ENCODE measurements at places on chromosomes 12 and 14.

DNA sequence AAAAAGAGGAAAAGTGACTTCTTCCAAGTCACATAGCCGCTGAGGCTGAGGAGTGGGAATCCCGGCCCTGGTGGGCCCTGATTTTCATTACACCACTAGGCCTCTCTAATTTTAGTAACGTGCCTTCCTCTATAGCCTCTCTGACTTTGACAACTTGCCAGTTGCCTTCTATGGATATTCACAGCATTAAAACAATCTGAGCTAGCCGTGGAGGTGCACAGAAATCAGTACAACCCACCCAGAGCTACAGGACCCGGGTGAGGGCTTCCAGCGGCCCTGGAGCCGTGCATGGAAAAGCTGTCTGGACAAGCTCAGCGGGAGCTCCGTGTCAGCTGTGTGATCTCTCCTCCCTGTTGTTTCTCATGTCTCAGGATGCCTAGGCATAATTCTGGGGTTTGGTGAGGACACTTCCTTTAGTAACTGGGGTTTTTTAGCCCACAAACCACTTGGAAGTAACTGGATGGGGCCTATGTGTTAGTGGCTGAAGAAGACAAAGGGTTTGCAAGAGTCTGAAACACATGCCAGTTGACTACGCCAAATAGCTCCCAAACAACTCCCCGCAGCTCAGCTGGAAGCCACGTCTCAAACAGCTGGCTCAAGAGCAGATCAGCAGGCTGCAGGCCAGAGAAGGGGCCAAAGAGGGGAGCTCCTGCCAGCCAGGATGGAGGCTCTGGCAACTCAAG, 53.0 kb downstream of the SSH1 start:
- no peak for DNase-seq

DNA sequence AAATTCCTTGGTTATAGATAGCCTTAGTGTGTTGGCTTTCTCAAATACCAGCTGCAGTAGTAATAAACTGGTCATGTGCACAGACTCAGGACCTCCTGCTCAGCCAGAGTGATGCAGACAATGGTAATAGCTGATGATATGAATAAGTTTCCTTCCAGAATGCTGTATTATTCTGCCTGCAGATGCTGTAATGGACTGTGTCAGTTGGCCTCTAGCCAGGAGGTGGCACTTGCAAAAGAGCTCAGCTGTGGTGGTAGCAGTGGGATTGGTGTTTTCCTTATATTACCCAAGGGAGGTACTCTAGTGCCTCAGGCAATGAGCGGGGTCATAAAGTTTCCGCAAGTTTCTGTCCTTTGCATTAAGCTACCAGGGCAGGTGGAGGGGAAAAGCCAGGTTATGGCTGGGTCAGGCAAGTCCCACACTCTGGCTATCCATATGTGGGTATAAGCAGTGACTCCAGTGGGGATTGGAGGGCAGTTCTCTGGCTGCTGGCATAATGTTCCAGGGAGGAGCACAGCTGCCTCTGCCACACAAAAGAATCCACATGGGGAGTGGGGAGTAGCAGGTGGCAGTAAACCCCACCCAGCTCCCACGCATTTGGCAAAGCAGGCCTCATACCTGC, 14.0 kb upstream of the MUCL1 start:
- DNase-seq = no peak

- no peak for DNase-seq
Measured at GRCh38 chr12:76556368-76556767, 3.2 kb downstream of the OSBPL8 start.

- no peak for DNase-seq
Measured at GRCh38 chr14:104687601-104688504, 1.6 kb upstream of the INF2 start.

DNA sequence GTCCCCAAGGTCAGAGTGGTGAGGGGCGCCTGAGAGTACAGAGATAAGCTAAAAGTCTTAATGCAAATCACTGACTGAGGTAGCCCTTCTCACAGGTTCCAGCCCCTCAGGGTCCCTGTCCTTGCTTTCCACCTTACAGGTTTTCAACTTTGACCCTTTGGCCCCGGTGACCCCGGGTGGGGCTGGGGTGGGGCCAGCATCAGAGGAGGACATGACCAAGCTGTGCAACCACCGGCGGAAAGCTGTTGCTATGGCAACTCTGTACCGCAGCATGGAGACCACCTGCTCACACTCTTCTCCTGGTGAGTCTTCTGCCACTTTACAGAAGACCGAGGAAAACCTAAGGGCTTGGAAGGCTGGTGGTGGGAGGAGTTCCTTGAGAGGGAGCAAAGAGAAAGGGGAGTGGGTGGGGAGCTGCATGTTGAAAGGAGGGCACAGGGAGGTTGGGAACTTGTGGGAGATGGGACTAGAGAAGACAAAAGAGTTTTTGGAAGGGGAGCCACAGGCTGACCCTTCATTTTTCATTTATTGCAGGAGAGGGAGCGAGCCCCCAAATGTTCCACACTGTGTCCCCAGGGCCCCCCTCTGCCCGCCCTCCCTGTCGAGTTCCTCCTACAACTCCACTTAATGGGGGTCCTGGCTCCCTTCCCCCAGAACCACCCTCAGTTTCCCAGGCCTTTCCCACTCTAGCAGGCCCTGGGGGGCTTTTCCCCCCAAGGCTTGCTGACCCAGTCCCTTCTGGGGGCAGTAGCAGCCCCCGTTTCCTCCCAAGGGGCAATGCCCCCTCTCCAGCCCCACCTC, 2.4 kb downstream of the MBD6 start:
- no peak for DNase-seq

DNA sequence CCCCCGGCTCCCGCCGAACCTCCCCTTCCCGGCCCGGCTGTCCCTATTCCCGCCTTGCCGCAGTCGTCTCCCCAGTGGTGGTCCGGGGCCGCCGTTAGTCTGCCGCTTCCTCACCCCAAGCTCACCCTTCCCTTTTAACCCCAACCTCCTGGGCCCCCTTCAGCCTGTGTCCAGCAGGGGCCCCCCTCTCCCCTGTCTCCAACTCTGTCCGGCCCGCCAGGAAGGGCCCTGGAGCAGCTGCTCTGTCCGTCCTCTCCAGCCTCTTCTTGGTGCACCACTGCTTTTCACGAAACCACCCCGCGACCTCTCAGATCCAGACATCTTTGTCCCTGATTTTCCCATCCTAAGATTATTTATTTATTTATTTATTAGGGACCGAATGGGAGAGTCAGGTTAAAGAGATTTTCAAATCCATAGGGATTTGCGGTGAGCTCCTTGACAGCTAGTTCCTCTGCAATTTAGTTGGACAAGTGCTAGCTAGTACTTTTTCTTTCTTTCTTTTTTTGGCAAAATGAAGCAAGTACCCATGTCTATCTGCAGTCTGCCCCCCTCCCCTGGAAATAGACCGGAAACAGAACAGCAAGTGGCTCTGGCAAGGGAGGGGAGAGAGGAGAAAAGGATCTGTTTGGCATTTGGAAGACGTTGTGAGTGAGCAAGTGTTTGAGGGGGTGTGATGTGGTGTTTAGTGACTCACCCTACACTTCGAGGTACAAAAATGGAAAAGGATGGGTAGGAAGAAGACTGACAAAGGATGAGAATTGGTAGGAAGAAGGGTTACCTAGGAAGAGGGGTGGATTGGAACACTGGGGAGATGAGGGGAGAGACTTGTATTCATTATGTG, 632 bp downstream of the UBR7 start:
- no peak for DNase-seq

- DNase-seq = no peak
Measured at GRCh38 chr14:26984311-26985177, 386.7 kb upstream of the NOVA1 start.

DNA sequence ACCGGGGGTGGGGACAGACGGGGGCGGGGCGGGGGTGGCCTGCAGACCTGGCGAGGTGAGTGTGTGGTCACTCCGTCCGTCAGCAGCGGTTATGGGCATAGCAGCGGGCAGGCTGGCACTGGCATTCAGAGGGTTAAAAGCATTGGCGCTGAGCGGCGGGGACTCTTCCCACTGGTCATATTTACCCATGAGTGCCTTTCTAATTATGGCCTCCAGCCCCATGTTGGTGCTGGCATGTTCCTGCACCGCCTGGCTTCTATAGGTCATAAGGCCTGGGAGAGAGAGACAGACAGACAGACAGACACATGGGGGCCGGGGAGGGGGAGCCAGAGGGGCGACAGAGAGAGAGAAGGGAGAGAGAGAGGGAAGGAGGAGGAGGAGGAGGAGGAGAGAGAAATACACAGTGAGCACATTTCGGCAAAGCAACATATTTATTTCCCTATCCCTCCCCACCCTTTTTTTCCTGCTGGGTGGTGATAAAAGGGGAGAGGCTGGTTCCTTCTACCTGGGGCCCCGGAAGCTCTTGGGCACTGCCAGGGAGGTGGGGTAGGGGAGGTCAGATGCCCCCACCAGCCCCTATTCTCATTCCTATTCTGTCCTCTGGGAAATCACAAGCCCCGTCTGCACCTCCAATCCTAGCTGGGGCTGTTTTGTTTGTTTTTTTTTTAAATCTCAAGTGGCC, 32.6 kb downstream of the RFLNA start:
- DNase-seq = no peak

- DNase-seq = no peak
Measured at GRCh38 chr14:81890020-81890419, 356.4 kb upstream of the SEL1L start.

DNA sequence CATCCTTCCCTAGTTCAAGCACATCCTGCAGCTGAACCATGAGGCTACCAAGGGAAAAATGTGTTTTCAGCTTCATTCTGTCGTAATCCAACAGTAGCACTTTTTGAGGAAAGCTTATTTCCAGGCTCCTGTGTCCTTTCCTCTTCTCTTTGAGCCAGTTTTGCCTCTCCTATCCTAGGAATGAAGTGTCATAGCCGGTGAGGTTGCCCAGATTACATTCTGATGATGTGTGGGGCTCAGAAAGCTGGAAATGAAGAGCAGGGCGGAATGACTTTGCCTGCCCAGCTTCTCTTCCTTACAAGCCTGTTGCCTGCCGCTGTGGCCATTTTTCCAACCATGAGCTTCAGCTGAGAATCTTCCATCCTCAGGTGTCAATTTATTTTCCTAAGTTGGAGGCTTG, 381.8 kb downstream of the NUAK1 start:
- no peak for DNase-seq

GRCh38 chr14:75697386-75697785, 36.3 kb downstream of the TTLL5 start:
- no peak for DNase-seq

- DNase-seq = no peak
Measured at GRCh38 chr14:70000601-70001000, 121.4 kb downstream of the SMOC1 start.

DNA sequence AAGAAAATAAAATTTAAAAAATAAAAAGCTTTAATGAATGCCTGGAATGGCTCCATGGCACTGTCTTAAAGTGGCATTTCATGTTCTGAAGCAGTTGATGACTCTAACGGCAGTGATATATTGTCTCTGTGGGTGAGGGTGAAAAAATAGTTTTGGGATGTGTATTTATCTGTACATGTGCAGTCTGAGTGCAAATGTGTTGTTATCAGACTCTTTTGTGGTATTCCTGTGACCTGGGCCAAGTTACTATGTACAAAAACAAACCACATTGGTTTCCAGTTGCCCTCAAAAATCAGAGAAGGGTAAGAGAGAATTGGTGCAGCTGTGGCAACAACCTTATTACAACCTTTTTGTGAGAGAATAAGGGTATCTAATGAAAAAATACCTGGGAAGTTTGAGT, 81.7 kb upstream of the CCDC91 start:
- DNase-seq = no peak

DNA sequence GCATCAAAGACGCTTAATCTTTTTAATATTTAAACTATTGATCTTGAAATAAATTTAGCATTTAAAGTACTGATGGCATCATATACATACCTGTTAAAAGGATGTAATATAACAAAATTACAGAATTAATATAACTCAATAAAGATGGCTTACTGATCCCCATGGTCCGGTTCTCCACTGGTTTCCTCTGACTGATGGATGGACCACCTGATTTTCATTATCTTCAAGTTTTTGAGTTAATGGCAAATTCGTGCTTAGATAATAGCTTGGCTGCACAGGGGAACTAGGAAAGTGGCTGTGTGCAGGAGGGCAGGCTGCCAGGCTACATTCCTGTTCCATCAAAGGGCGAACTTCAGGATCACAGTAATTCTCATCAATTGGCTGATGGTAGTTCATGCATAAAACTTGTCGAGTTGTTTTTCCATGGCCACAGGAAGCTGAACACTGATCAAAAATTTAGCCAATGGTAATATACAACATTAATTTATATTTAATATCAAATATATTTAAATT, 123.9 kb downstream of the ADAMTS20 start:
- DNase-seq = no peak

- peak; percentile 29 for DNase-seq
Measured at GRCh38 chr12:31832740-31833729, 104.2 kb upstream of the AMN1 start.

- no peak for DNase-seq
Measured at GRCh38 chr14:56357428-56357827, 222.2 kb upstream of the TMEM260 start.

DNA sequence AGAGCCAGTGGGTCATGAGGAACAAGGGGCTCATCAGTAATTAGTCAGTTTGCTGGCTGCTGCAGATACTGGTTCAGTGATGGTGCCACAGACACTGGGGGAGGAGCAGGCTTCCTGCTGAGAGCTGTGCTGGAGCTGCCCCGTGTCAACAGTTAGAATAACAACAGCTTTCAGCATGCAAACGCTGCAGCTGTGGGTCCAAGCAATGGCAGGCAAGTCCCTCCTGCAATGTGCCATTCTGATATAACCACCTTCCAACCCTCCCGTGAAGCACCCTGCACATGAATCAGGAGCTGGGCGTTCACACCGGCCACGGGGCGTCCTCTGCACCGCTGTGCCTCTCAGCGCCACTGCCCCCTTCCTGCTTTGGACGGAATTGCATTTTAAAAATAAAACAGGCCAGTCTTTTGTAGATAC, 258.4 kb upstream of the SFSWAP start:
- no peak for DNase-seq

DNA sequence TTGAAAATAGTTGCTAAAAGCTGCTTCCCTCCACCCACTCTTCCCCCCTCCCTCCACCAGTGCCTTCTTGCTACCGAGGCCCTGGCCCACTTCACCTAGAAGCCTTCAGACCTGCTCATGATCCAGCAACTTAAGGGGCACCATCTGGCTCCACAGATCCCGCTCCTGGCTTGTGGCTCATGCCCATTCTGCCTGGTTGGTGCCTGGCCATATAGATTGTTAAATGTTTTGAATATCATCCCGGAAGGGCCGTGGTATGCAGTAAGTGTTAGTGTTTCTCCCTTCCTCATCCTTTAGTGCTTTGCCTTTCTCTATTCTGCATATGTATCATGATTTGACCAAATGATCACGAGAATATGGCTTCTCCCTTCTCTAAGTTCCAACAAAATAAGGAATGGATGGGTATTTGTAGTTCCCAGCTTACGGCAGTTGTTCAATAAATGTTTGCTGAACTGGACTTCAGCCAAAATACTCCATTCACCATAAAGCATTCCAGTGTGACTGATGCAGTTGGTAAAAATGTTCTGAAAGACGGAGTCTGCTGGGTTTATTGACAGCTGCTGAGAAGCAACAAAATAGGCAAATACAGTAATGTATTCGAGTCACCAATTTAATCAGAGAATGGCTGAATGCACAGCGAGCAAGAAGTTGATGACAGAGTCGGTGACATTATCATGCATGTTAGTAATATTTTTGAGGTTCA, 30.7 kb downstream of the GRIP1 start:
- no peak for DNase-seq

DNA sequence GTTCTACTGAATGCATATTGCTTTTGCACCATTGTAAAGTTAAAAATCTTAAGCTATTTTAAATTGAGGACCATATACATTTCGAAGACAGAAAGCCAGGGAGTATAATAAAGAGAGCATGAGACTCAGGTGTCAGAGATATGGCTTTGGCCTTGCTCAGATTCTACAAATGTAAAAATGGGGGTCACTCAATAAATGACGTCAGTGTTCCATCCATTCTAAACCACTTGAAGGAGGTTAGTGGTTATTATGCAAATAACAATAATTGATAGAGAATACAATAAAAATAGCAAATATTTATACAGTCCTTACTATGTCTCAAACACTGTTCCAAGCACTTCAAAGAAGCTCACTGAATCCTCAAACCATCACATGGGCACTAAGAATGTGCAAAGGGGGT, 20.1 kb downstream of the RTN1 start:
- DNase-seq = no peak

All from memory B cell (primary cell).